ENCODE measurements at places on chromosomes 1 and 21. TPM values are rescaled to one million over a fixed set of nuclear protein-coding genes. Genes with fewer than 3 reads are reported as not detected.

The SHISA4 gene
- total RNA-seq, result 123 TPM

The LIPI gene
- not detected for total RNA-seq

The SPATA45 gene
- not detected for total RNA-seq

The SH2D5 gene
- total RNA-seq, result not detected

The GSTM5 gene
- 2.6 TPM for total RNA-seq

The F3 gene
- 29.1 TPM for total RNA-seq

The ILDR2 gene
- total RNA-seq, result 23.1 TPM

The NECTIN4 gene
- total RNA-seq, result not detected

The TBX19 gene
- 0.48 TPM for total RNA-seq

The TMEM61 gene
- not detected for total RNA-seq

The OR10J1 gene
- not detected for total RNA-seq

The HTR1D gene
- total RNA-seq, result not detected

The RGS4 gene
- total RNA-seq, result 10.7 TPM

The SH2D1B gene
- not detected for total RNA-seq

The LDLRAD1 gene
- total RNA-seq, result not detected

The MYOG gene
- total RNA-seq, result 0.16 TPM

The RFX5 gene
- total RNA-seq, result 27.2 TPM

The ELOA gene
- total RNA-seq, result 28.8 TPM

The KPRP gene
- not detected for total RNA-seq

The RGS7 gene
- not detected for total RNA-seq

The ANGPTL7 gene
- total RNA-seq, result 0.81 TPM

The CD34 gene
- total RNA-seq, result 49.9 TPM

The ZMYND12 gene
- total RNA-seq, result 1.6 TPM

The YBX1 gene
- total RNA-seq, result 717 TPM

The CELA3B gene
- total RNA-seq, result not detected

The L1TD1 gene
- total RNA-seq, result 0.67 TPM

The SNAP47 gene
- 44.0 TPM for total RNA-seq

The FRRS1 gene
- total RNA-seq, result 4.0 TPM

The CCDC181 gene
- total RNA-seq, result 1.2 TPM

The STUM gene
- 0.78 TPM for total RNA-seq

The RIMKLA gene
- 7.6 TPM for total RNA-seq

The ATP6V1G3 gene
- not detected for total RNA-seq

The SLC44A3 gene
- total RNA-seq, result 2.7 TPM

The HSF2BP gene
- total RNA-seq, result not detected

The OR2T29 gene
- not detected for total RNA-seq

The GPR3 gene
- 2.3 TPM for total RNA-seq

The ARMH1 gene
- 0.70 TPM for total RNA-seq

The ADORA3 gene
- 0.51 TPM for total RNA-seq

The DYRK3 gene
- total RNA-seq, result 11.3 TPM

The GJA8 gene
- not detected for total RNA-seq

The GUCA2A gene
- total RNA-seq, result not detected

The SPRR1B gene
- not detected for total RNA-seq
